HS-27A (cell line): ENCODE measurements at places on chromosomes 7 and 10.

GRCh38 chr7:71987200-71987767, 424.9 kb downstream of the CALN1 start:
- DNase-seq, result no peak

DNA sequence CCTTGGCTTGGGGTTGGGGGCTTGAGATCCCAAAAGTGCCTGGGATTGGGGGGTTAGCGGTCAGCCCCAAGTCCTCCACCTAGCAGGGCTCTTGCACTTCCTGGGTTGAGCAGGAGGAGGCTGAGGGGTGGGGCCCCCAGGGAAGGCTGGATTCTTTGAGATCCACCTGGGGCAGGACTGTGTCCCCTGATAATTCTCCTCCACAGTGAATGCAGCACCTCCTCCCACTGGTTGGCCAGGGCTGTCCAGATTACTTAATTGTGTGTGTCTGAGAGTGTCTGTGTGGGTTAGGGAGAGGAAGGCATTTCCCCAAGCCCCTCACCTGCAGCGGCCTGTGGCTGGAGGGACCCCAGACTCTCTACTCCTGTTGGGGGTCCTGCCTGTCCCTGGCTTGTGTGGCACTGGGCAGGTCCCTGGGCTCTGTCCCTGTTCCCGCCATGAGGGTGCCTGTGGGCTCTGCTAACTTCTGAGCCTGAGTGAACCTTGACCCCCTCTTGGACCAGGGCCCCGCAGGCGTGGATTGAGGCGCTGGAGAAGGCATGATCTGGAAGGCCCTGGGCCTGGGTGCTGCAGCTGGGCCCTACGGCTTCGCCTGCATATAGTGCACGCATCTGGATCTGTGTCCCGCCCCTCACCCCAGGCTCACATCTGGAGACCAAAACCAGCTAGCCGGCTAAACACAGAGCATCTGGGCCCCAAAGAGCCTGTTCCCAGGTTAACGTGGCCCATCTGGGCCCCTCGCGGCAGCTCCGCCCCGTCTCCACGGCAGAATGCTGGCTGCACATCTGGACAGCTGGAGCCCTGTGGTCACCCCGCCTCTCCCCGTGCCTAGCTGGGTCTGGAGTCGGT, 10.4 kb downstream of the TMEM270 start:
- no peak for DNase-seq

DNA sequence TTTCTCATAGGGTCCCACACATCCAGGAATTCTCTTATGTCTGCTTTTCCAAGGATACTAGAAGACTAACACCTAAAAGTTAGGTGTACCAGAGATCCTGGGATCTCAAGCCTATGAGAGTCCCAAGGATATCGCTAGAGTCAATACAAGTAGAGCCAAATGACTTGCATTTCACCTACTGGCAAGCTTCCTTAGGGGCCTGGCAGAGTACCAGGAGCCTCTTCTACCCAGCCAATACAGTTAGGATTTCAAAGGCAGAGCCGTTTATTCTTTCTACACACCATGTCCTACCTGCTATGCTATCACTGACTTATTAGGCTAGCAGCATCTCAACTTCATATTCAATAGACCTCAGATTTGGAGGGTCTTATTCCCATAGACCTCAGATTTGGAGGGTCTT, 53.5 kb upstream of the UNC5B start:
- DNase-seq, result no peak

GRCh38 chr7:80876894-80877414, 41.9 kb downstream of the SEMA3C start:
- DNase-seq, result no peak

GRCh38 chr10:29823553-29824080, 188.8 kb upstream of the SVIL start:
- DNase-seq, result no peak

DNA sequence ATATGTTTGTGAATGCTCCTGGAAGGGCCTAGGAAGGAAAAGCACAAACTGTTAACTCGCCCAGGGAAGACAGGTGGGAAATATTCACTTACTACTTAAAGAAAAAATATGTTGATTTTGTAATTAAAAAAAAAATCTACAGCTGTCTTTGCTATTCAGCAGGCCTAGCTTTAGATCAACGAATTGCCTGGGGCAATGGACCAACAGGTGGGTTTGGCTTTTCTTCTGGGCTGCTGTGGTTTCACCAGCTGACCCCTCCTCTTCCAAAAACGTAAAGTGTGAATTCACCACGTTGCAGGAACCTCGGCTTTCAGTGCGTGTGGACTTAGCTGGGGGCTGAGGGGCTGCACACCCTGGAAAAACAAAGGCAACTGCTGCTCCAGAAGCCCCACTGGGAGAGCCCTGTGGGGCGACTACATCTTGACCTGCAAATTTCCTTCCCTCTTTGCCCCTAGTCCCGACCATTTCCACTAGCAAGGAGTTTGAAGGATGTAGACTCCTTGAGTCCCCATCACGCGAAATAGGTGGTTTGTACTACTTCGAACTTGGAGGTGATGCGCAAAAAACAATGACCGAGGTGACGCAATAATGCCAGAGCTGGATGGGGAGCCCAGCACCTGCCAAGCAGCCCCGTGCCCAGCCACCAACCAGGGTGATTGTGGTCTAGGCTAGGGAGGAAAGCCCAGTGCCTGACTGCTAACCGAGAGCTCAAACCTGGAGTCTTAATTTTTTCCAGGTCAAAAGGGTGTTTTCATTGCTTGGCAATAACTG, 7.4 kb downstream of the PRLHR start:
- no peak for DNase-seq
